ENCODE measurements at places on chromosomes 4 and X. TPM values are rescaled to one million over a fixed set of nuclear protein-coding genes. Genes with fewer than 3 reads are reported as not detected.
A peak's percentile ranks its signal among the peaks of the same experiment; 100 is the strongest.

GRCh38 chr4:6693231-6694176, at the start of gene S100P:
S100P (plus strand) TSS chr4:6693878; CDS start chr4:6693933, 55 bp downstream.
- no peak for ATAC-seq

DNA sequence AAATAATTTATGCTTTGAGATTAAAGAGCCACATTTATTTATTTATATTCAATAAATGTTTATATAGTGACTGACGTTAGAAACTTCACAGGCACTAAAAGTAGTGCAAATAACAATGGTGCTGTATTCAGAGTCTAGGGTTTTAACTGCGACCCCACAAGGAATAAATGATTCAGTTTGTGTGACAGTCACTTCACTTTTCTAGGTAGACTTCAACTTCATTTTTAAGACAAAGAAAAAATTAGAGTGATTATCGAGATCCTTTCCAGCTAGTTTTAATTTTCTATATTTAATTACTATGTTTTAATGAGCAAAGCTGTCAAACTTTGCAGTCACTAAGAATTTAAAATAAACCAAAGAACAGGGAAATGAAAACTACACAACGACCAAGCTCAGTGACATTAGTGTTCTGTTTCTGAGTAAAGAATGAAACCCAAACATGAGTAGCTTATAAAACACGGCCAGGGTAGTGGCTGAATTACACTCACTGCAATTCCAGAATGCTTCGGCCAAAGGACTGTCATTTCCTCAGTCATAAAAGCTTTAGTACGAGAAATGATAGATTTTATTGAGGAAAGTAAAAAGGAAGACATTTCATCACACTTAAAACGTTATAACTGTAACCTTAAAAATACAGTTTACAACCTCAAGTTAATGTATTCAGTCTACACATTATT, 38.6 kb downstream of the ADGRA3 start:
- ATAC-seq = no peak

GRCh38 chrX:2589186-2590020, 88.6 kb upstream of the DHRSX start:
- peak; percentile 65 for ATAC-seq

Gene DUX4
- total RNA-seq = not detected

Gene XPNPEP2
- 4.7 TPM for total RNA-seq

- no peak for ATAC-seq
These were observed 34.8 kb downstream of the IGFBP7 start for GRCh38 chr4:57075367-57075766.

DNA sequence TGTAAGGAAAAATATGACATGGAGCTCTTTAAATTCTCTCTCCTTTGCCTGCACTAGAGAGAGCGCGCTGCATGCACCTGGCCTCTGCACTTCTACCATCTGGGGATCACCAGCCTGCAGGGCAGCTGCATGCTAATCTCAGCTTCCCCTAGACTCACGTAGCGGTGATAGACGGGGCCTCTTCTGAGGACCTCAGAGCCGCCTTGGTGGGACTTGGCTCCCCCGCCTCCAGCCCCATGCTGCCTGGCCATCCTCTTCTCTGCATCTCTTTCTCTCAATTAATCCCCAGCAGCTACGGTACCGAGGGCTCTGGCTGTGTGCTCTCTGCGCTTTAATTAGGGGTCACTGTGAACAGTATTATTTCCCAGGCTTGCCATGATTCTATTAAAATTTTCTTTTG, 52.8 kb upstream of the PSAPL1 start:
- ATAC-seq = no peak

Gene UCHL1
- 37.3 TPM for total RNA-seq

DNA sequence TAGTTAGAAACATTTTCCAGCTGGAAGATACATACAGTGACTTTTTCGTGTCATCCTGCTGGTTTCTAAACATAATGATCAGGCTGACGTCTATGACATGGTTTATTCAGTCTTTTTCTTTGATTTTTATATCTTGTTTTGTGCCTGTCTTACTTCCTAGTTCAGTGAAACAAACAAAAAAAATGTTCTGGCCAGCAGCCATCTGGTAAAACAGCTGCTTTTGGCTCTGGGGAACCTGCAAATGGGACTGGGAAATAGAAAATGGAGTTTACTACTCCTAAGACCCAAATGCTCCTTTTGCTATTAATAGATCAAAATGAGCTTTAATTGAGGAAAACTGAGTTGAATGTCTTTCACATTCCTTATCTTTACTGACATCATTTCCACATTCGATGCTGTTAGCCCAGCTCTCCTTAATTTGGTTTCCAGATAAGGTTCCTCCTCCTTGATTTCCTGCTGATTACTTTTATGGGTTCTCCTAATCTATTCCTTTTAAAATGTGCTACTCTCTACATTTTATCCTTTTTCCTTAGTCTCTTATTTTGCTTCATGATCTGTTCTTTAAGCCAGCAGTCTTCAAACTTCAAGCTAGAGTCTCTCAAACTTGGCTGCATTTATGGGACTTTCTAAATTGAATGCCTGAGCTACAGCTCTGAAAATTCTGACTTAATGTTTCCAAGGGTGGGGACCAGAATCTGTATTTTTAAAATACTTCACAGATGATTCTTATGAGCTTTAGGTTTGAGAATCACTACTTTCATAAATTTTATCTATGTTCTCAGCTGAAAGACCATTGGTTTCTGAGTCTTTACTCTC, 499.5 kb downstream of the ANKRD50 start:
- ATAC-seq = no peak

DNA sequence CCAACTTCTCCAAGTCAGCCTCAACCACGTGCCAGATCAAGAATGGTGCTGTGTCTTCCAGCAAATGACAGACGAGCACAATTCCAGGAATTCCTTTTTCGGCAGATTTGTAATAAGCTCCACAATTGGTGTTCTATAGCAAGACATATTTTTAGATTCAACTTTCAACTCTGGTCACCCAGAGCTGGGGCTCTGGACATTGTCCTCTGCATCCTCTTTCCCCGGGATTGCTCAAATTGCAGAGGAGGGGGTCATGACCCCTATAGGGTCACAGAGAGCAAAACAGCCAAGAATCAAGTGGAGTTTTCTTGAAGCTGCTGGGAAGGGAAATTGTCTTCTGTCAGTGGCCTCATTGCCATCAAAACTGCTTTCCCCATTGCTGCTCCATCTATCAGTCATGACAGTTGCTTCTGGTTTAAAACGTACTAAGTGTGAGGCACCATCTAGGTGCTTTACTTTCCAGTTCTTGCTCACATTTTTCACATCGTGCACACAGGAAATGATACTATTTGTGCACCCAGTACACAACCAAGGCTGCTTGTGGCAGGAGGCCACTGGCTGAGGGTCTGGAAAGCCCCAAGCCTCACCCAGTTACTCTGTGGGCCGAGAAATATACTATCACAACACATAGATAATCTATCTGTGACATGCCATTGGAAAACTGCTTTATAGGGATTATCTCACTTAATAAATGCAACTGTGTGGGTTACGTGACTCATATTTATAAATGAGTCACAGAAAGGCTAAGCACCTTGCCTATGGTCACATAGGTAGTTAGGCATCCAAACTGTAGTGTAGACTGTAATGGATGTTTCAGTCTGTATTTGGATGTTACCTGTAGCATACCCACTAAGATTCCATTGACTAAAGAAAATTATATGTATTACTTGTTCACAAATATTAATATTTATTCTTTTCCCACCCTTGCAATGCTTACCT, 91.7 kb upstream of the PHOX2B start:
- no peak for ATAC-seq

DNA sequence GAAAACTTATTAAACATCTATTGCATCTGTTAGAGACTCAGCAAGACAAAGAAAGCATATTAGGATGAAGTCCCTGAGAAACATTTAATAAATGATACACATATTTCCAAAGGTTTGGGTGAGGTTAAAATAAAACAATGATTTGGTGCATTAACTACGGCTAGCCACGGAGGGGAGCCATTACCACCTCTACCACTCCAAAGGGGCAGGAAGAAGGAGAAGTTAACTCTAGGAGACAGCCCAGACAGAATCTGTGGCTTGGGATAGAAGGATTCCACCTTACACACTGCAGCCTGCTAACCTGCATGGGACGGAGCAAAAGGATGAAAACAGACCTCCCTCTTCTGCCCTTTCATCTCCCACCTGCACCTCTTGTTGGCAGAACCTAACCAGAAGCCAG, 189.1 kb upstream of the C1QTNF7 start:
- peak; percentile 48 for ATAC-seq

DNA sequence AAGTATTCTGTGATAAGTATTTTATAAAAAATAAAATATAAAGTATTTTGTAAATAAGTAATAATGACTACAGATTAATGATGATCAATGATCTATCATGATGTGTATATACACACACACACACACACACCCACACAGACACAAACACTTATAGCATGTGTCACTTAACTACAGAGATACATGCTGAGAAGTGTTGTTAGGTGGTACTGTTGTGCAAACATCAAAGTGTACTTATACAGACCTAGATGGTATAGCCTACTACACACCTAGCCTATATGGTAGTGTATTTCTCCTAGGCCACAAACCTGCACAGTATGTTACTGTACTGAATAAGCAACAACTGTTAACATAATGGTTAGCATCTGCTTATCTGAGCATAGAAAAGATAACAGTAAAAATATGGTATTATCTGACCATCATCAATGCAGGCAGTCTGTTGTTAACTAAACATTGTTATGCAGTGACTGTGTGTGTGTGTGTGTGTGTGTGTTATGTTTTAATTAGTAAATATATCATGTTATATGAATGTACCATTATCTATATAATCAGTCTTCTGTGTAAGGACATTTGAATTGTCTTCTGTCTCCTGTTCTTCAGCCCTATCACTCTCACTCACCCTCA, 138.2 kb downstream of the CAMK2D start:
- ATAC-seq = no peak

All from gastroesophageal sphincter (tissue), 4 donors.